ENCODE measurements at places on chromosomes 11 and 22. TPM values are rescaled to one million over a fixed set of nuclear protein-coding genes. Genes with fewer than 3 reads are reported as not detected.

The PVALB gene
- total RNA-seq: not detected

The CSRP3 gene
- not detected for total RNA-seq

The MISFA gene
- total RNA-seq: 2.2 TPM

The LAMTOR1 gene
- 80.0 TPM for total RNA-seq

The FJX1 gene
- total RNA-seq: not detected

The ZP1 gene
- total RNA-seq: not detected

The HEPACAM gene
- not detected for total RNA-seq

The MPPED2 gene
- total RNA-seq: not detected

The DEFB131B gene
- total RNA-seq: not detected

The KCNJ4 gene
- not detected for total RNA-seq

The SCN3B gene
- not detected for total RNA-seq

The FGF4 gene
- not detected for total RNA-seq

The HEPHL1 gene
- not detected for total RNA-seq

The HBE1 gene
- total RNA-seq: not detected

The TSG101 gene
- total RNA-seq: 46.3 TPM

The FUT4 gene
- total RNA-seq: 10.2 TPM

The SLC6A5 gene
- total RNA-seq: not detected

The SGSM1 gene
- 2.9 TPM for total RNA-seq

The SEC14L6 gene
- total RNA-seq: not detected

The IL18 gene
- total RNA-seq: 8.3 TPM

The MAPK8IP2 gene
- 0.38 TPM for total RNA-seq

The FAM180B gene
- 1.0 TPM for total RNA-seq

The TMPRSS4 gene
- total RNA-seq: not detected

The P2RX6 gene
- 0.10 TPM for total RNA-seq

The SERPING1 gene
- 0.21 TPM for total RNA-seq

The IRF7 gene
- 63.3 TPM for total RNA-seq

The PGA3 gene
- total RNA-seq: not detected

The CARD18 gene
- total RNA-seq: not detected

The MUC6 gene
- not detected for total RNA-seq

The GVQW3 gene
- 3.6 TPM for total RNA-seq

The KCNJ5 gene
- not detected for total RNA-seq

The THRSP gene
- not detected for total RNA-seq

The RCOR2 gene
- not detected for total RNA-seq

The CST6 gene
- total RNA-seq: not detected

The HPX gene
- total RNA-seq: 1.3 TPM

The SNU13 gene
- 117 TPM for total RNA-seq

The CD3E gene
- total RNA-seq: 670 TPM

The KRTAP5-10 gene
- total RNA-seq: not detected

The ELFN2 gene
- 0.65 TPM for total RNA-seq

Measured in naive thymus-derived CD4-positive, alpha-beta T cell (primary cell).